ENCODE measurements at places on chromosomes 2 and 18.

- DNase-seq: no peak
These were observed 32.3 kb downstream of the BABAM2 start for GRCh38 chr2:27922842-27923241.

- DNase-seq: no peak
These were observed 188.0 kb upstream of the NT5C1B start for GRCh38 chr2:18777250-18777812.

DNA sequence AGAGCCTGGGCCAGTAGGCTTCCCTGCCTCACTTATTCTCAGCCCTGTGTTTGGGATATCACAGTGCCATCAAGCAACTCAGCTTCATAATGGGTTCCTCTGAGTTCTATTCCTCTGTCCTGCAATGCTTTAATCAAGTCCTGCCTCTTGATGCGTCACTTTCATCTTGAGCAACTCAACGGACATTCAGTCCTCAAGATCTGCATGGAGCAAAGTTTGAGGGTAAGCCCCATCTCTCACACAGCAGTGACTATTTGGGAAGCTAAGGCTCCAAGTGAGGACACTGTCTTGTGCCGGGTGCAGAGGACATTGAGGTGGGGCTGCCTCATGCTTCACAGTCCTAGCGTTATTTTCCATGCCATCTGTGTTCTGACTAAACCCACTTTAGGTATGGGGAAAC lies 50.9 kb upstream of the PLB1 start:
- DNase-seq: no peak

DNA sequence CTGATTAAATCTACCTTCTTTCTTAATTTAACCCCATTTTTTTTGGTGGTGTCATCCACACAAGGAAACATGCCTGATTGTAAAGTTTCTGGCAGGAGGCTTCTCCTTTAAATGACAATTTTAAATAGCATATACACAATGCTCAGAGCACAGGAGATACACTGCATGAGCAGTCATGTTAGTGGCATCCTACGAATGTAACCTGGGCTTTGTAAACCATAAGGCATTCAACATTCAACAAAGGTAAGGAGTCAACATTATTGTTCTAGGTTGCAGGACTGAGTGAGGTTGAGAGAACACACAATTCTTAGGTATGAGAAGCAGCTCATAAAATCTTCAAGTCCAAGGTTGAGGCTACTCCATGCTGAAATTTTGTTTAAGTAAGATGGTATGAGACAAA lies 266.6 kb upstream of the SIX2 start:
- no peak for DNase-seq

DNA sequence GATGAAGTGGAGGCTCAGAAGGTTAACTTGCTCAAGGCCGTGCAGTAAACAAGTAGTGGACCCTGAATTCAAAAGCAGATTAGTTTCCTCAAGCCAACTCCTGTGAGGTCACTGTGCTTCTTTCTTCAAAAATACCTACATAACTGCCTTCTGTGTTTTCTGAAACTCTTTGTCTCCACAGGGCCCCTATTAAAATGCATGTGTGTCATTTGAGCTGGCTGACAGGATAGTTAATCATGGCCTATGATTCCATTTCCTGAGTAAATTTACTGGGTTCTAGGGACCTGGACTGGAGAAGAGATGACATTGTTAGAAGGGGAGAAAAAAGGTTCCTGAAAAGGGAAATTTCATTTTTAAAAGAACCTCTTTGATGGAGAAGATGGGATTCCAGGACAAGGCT lies 12.9 kb upstream of the DTNA start:
- DNase-seq: no peak

- no peak for DNase-seq
These were observed 59.2 kb upstream of the ITGA4 start for GRCh38 chr2:181398000-181398399.

DNA sequence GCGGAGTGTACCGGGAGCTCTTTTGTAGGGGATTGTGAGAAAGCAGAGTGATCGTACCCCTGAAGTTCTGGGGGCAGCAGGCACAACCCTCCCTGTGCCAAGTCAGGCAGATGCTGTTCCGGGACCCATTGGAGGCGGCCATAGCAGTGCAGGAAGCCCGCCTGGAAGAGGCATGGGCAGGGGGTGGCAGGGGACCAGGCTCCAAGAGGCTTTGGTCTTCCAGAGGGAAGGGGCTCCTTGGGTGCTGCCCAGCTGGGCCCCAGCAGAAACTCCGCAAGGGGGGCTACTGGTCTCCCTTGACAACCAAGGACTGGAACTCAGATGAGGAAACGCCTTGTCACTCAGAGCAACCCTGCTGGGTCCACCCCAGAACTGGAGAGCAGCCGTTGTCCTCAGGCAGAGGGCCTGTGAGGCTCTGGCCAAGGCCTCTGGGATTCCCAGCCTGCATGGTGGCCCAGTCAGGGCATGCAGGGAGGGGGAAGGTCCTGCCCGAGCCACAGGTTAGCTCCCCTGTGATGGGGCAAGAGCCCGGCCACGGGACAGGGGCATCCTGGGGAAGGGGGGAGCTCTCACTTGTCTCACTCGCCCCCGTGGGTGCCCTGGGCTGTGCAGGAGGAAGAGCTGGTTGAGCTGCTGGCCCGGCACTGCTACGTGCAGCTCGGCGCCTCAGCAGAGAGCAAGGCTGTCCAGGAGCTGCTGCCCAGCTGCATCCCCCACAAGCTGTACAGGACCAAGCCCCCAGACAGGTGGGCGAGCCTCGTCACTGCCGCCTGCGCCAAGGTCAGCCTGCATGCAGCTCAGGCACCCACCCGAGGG lies 21.0 kb upstream of the GPR17 start:
- no peak for DNase-seq

GRCh38 chr2:162063899-162064298 lies 10.1 kb downstream of the DPP4 start:
- DNase-seq: no peak

GRCh38 chr18:78977637-78978348 lies 1.8 kb upstream of the SALL3 start:
- no peak for DNase-seq

GRCh38 chr2:224401641-224402342 lies at the start of gene FAM124B:
FAM124B (minus strand) TSS chr2:224402107; CDS start chr2:224401768, 339 bp downstream.
- no peak for DNase-seq

- DNase-seq: no peak
These were observed 63.7 kb upstream of the ITGA4 start for GRCh38 chr2:181393472-181393871.

DNA sequence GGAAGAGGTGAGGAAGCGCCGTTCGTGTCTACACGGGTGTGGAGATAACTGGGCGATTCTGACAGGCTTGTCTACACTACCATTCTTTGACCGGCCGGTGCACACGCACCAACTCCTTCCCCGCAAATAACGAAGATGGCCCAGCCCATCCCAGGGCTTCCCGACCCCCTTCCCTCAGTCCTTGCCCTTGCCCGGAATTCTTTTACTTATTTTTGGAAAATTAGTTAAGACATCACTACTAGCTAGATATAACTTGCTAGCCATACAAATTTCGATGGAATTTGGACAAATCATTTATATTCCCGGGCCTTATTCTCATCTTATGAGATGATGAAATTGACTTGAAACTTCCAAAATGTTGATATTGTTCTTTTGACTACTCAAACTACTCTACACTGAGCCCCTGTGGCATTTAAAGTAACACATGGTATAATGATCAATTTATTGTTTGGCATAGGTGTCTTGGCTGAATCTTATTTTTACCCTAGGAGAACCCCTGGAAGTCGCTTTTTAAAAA lies 1.3 kb downstream of the ERICH2 start:
- DNase-seq: no peak

- peak; percentile 17 for DNase-seq
These were observed 12.2 kb downstream of the ARPC2 start for GRCh38 chr2:218229239-218229638.

DNA sequence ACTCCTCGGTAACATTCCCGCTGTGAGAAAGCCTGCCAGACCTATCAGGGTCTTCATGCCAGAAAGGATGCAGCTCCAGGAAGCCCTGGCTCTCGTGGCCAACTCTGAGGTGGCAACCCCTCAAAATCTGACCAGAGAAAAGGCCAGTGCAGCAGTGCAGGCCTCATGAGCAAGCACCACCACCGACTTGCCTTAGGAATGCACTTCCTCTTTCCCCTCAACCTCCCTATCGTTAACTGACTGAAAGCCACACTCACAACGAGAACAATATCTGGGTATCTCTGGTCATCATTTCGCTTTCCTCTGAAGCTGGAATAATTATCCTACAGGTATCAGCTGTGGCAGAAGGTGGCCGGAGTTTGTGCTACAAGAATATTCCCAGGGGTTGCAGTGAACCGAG lies 101.4 kb upstream of the POU3F3 start:
- no peak for DNase-seq

GRCh38 chr2:113198048-113198789 lies 24.4 kb downstream of the PSD4 start:
- peak; percentile 14 for DNase-seq

GRCh38 chr2:71646028-71646427 lies 192.7 kb downstream of the DYSF start:
- DNase-seq: peak; percentile 73

DNA sequence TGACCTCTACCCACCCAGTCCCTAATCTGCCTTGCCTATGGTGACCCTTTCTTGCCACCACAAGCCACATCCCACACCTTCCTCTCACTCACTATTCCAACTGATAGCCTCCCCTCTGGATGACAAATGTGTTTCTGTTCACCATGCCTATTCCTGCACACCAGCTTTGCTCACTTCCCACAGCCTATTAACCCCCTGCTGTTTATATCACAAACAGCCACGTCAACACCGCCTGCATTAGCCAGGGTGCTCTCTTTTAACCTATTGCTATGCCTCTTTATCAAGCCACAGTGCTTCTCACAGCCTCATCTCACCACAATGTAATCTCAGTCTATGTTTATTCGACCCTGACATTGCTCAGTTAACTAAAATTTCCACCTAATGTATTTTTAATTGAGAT lies 271.8 kb downstream of the SUCLG1 start:
- DNase-seq: no peak

- no peak for DNase-seq
These were observed 12.7 kb upstream of the DDX18 start for GRCh38 chr2:117801826-117802225.

- no peak for DNase-seq
These were observed 35.8 kb downstream of the MTERF4 start for GRCh38 chr2:241066171-241066892.

DNA sequence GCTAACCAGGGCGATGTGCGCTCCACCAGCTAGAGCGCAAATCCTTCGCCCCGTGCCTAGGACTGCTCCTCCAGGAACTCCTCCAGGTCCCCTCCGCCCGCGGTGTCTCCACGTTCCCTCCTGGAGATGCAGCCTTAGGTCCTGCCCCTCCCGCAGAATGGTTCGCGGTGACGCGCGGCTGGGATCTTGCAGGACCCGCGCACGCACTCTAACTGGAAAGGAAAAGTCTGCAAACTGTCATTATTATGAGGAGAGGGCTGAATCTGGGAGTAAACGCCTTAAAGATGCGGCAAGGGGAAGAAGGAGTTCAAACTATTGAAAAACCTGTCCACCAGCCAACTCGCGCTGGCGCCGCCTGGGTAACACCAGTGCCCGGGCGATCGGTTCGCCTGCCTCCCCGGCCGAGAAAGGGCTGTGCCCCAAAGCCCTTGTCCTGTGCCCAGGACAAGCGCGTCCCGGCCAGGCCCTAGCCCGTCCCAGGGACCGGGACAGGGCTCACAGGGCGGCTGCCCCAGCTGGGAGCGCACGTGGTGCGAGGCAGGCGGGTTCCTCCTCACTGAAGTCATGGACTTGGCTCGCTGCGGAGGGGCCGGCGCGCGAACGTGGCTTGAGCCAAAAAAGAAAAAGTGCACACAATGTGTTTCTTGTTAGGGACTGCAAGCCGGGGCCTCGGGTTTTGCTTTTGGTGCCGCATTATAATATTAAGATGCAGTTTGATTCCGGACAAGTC lies 5.5 kb upstream of the ID2 start:
- DNase-seq: peak; percentile 79

DNA sequence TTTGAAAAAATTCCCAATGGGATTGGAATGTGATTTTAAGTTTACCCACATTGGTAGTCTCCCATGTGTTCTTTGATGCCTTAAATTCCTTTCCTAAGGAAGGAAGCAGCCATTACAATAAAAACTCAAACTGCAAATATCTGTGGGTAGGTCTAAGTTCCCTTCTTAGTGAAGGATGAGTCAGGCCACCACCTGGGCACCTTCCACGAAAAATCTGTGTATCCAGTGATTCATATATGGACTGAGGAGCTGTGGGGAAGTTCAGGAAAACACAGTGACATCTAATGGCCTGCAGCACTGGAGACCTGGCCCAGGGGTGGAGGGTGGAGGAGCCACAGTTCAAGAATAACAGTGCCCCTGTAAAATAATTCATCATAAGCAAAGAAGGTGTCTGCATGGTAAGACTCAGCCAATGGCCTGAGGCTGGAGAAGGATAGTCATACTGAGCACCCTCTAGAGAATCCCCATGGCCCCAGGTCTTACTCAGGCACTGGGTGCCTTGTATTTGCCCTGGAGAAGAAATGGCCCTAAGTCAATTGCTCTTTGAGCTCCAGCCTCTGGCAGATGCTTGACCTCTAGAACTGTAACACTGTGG lies 248.6 kb downstream of the SP3 start:
- DNase-seq: no peak

DNA sequence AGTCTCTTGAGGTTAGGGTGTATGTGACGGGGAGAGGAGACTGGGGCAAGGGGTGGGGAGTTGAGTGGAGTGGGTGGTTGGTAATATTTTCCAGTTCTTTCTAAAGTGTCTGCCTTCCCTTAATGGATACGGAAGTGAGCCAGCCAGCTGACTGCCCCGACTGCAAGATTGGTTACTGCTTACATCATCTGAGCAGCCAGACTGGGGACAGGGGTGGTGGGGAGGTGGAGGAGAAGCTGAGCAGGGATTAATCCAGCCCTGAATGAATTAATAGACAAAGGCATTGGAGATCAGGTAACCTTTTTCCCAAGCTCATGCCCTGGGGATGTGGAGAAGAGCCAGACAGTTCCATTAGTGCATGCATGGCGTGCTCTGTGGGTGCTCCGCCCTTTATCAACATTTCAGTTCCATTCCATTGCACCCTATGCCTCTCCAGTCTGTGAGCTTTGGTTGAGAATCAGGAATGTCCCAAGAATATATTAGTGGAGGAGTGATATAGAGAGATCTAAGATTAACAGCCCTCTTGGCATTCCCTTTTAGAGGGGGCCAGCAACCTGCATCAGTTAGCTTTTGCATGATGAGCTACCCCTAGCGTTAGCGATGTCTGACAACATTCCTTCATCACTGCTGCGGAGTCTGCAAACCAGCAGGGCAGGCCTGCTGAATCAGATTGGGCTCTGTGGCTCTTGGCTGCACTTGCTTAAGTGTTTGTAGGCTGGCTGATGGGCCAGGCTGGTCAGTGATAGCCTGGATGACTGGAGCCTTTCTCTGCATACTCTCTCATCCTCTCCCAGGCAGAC lies 67.4 kb downstream of the TNP1 start:
- DNase-seq: no peak

- DNase-seq: no peak
These were observed 58.8 kb upstream of the CAPN13 start for GRCh38 chr2:30865892-30866681.

DNA sequence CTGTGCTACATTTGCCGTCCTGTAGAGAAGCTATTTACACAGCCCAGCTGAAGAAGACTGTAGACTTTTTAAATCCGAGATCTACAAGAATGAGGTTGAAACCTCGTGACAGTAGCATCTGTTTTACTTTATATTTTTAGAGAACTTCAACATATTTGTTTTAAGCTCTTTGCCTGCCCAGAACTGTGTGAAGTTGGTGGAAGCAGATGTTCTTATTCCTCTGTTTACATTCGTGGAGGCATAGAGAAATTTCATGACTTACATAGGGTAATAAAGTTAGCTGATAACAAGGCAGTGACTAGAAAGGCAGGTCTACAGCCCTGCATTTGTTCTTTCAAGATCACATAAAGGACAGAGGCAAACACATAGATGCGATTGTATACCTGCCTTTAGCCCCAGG lies 47.0 kb upstream of the MAP3K20 start:
- no peak for DNase-seq
